Ovary (tissue), 10 donors: ENCODE measurements at places on chromosomes 16 and 17. TPM values are rescaled to one million over a fixed set of nuclear protein-coding genes. Genes with fewer than 3 reads are reported as not detected.

Gene KRTAP4-1
- not detected for total RNA-seq

Gene ZNF423
- 12.4 TPM for total RNA-seq

Gene CRISPLD2
- 142 TPM for total RNA-seq

Gene LGALS9B
- total RNA-seq: not detected

Gene PRKAR1A
- 319 TPM for total RNA-seq

Gene ITGA3
- 33.4 TPM for total RNA-seq

Gene CYB561
- 23.1 TPM for total RNA-seq

Gene INPP5K
- total RNA-seq: 29.6 TPM

Gene SPATA32
- total RNA-seq: not detected

Gene LPO
- not detected for total RNA-seq

Gene SGCA
- total RNA-seq: 2.3 TPM

Gene CSH1
- total RNA-seq: not detected

Gene STH
- total RNA-seq: not detected

Gene TTLL6
- not detected for total RNA-seq

Gene CAVIN1
- 407 TPM for total RNA-seq

Gene KRT32
- total RNA-seq: not detected

Gene AIPL1
- total RNA-seq: not detected

Gene HASPIN
- total RNA-seq: 0.92 TPM

Gene TNFRSF17
- not detected for total RNA-seq

Gene ENPP7
- total RNA-seq: not detected

Gene ELMO3
- 2.9 TPM for total RNA-seq

Gene SLC13A2
- total RNA-seq: 0.95 TPM

Gene PLA2G10
- not detected for total RNA-seq

Gene TBC1D3G
- total RNA-seq: not detected

Gene DLX4
- total RNA-seq: not detected

Gene GCGR
- total RNA-seq: not detected

Gene NSF
- total RNA-seq: 6.6 TPM

Gene CA10
- not detected for total RNA-seq

Gene GDPD3
- total RNA-seq: 4.6 TPM
